Stimulated activated CD4-positive, alpha-beta T cell treated with anti-CD3 and anti-CD28 coated beads, Interleukin-4, amount 100 ng/mL, for 4 hours (primary cell): ENCODE measurements at places on chromosomes 4 and X.

DNA sequence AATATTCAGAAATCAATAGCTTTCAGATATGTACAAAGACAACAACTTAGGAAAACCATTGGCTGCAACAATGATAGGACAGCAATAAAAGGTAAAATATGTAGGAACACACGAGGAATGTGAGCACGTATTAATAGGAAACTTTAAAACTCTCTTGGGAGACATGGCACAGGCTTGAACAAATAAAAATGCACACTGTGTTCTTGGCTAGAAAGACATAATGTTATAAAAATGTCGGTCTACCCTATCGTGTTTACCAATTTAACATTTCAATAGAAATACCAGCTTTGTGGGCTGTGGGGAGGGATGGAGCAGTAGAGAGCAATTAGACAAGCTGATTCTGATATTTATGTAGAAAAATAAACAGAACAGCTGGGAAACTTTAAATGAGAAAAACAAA is 69.0 kb upstream of the FAM9B start:
- no peak for DNase-seq

GRCh38 chr4:85474356-85474755 is 594 bp upstream of the ARHGAP24 start:
- no peak for DNase-seq

DNA sequence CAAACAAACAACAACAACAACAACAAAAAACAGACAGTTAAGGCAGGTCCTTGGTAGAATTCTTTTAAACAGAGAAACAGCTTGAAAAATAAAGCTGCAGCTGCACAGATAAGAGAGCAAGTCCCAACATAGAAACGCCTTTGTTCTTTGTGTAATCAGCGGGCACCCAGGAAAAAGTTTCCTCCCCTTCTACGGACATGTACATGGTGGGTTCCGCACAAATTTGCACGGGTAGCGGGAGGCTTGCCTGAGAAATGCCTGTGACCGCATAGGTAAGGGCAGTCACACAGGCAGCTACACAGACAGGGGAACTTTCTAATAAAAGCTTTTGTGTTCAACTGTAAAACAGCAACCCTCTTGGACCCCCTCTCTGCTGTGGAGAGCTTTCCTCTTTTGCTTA is 25.7 kb upstream of the CT47A1 start:
- no peak for DNase-seq

- DNase-seq = no peak
Measured at GRCh38 chr4:95232358-95233156, 316.2 kb downstream of the UNC5C start.

DNA sequence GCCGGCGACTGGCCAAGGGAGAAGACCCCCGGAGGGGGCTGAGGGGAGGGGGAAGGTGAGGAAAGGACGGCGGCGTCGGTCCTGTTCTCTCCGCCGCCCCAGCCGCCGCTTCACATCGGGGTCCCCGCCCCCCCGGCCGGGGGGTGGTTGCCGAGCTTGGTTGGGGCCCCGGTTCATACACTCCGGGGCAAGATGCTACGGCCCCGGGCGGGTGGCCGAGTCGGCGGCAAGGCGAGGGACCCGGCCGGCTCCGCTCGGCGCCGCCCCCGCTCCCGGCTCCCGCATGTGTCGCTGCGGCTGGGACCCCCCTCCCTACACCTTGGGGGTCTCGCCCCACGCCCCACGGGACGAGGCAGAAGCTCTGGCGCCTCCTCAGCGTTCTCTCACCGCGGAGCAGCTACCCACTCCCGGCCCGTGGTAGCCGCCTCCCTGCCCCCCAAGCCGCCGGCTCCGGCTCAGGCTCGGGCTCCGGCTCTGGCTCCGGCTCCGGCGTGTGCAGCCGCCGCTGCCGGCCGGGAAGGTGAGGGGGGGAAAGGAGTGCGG is 461 bp downstream of the FBXW7 start:
- DNase-seq = peak; percentile 24

GRCh38 chrX:53768451-53768850 is 81.9 kb upstream of the HUWE1 start:
- no peak for DNase-seq

- DNase-seq = no peak
Measured at GRCh38 chrX:93985344-93986307, 311.6 kb downstream of the FAM133A start.

DNA sequence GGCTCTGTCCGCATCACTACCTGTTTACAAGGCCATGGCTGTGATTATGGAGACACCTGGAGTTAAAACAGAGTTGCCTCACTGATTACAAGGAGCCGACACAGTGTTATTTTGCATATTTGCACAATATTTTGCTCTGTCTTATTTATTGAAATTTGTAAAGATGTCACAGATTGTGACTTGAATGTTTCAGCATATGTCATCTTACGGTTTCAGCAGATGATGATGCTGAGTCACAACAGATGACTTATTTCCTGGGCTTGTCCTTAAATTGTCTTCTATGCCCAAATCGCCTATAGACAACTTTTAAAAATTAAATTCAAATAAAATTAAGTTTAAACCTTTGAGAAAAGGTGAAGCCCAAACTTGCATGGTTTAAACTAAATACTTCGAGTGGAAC is 87.1 kb upstream of the INPP4B start:
- no peak for DNase-seq

- no peak for DNase-seq
Measured at GRCh38 chrX:100625985-100626491, 10.6 kb downstream of the TSPAN6 start.

GRCh38 chr4:42641656-42642055 is 15.2 kb downstream of the ATP8A1 start:
- DNase-seq = no peak

DNA sequence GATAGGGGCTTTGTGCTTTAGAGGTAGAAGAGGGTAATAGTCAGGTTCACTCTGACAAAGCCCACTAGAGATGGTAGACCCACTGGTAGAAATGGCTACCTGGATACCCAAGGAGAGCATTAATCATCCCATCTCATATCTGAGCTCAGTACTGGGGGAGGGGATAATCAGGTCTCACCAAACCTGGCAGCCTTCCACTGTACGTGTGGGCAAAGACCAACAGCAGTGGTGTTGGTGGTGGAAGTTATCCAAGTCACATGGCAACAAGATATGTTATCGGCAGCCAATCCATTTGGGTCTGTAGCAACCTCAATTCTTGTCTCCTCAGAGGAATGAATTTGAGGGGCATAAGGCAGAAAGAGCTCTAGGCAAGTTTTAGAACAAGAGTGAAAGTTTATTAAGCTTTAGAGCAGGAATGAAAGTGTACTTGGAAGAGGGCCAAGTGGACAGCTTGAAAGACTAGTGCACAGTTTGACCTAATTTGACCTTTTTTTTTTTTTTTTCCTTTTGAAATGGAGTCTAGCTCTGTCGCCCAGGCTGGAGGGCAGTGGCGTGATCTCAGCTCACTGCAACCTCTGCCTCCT is 67.0 kb upstream of the CXCL13 start:
- DNase-seq = no peak

DNA sequence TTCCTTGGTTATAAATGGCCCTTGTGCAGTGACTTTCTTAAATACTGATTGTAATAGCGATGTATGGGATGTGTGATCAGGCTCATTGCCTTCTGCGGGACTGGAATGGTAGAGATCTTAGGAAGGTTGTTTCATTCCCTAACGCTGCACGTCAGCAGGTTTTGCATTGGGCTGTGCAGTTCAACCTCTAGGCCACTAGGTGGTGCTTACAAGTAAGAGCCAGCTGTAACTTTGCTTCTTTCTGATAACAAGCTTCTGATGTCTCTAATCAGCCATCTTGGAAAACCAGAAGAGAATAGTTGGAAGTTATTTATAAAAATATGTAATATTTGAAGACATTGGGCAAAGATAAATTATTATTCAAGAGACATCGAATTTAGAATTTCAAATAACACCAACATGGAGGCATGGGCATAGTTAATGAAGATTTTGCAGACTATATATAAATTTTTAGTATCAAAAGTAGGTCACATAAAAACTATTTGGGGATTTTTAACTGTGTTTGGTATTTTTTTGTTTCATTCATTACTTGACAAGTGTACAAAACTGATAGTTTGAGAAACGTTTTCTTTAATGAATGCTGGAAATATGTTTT is 339.7 kb upstream of the PCDH7 start:
- DNase-seq = no peak

GRCh38 chr4:88693792-88694191 is 3.8 kb downstream of the NAP1L5 start:
- DNase-seq = no peak

GRCh38 chr4:140212646-140213045 is 58.7 kb upstream of the MAML3 start:
- no peak for DNase-seq

- no peak for DNase-seq
Measured at GRCh38 chr4:6041800-6042199, 23.6 kb upstream of the C4orf50 start.

GRCh38 chrX:65668377-65669310 is 1.2 kb downstream of the MSN start:
- peak; percentile 39 for DNase-seq

- no peak for DNase-seq
Measured at GRCh38 chr4:183157215-183157614, 58.2 kb downstream of the WWC2 start.

DNA sequence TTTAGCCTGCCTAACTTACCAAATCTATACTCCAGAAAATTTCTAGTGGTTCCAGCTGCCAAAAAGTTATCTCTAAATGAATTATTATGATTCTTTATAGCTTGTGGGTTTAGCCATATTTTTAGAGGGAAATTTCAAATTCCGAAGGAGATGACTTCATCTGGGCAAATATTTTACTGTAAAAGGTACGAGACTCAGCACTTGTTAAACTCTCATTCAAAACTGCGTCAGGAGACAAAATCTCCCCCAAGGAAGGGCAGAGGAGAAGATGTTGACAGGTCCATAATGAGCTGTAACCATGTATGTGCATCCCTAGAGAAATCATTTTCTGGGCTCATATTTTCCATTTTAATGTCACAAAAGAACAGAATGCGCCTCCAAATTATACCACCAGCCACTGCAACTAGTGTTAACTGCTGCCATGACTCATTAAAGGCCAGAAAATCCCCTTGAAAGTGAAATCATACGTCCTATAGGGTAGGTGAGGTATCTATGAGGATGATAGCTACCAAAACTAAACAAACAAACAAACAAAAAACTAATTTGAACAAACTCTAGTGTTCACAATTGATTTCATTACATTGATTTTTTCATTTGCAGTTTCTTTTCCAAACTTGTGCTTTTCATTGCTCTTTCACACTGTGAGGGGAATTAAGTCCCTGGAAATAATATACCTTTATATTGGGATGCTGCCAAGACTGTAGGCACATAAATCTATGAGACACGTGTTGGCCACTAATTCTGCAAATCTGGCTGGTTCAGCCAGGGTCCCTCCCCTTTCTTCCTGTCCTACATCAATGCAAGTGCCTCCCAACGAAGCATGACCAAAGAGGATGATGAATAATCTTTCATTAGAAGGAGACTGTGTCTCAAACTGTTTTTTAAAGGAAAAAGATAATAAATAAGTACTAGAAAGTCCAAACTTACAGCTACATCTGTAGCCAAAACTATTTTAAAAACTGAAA is 85.8 kb downstream of the ARHGAP6 start:
- no peak for DNase-seq

- DNase-seq = peak; percentile 25
Measured at GRCh38 chr4:147590249-147590920, 26.8 kb upstream of the TMEM184C start.

DNA sequence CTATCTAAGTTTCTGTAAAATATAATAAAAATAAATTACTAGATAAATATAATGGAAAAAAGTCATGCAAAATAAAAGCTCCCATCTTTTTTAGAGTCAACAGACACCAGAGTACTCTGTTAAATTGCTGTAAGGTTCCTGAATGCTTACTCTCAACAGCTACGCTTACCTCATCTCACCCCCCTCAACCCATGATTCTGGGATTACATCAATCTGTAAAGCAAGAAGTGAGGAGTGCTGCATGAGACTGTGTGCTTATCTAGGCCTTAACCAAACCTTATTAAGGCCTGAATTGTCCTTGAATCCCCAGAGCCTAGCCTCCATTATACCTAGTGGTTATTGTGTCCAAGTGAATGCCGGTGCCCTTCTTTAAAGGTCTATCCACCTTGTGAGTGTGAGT is 735.8 kb downstream of the RPA4 start:
- DNase-seq = no peak

DNA sequence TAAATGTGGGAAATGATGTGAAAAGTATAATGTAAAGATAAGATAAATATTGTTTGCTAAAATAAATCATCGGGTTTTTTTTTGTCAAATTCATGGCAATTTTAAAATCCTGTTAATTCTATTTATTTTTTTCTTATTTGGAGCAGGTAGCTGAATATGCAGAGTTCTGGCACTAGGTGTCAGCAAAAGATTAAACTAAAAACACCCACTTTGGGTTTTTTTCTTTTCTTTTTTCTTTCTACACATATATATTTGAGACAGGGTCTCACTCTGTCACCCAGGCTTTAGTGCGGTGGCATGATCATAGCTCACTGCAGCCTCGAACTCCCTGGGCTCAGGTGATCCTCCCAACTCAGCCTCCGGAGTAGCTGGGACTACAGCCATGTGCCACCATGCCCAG is 6.9 kb upstream of the RAP2C start:
- DNase-seq = no peak

- DNase-seq = no peak
Measured at GRCh38 chr4:89142691-89143669, 31.6 kb downstream of the TIGD2 start.

DNA sequence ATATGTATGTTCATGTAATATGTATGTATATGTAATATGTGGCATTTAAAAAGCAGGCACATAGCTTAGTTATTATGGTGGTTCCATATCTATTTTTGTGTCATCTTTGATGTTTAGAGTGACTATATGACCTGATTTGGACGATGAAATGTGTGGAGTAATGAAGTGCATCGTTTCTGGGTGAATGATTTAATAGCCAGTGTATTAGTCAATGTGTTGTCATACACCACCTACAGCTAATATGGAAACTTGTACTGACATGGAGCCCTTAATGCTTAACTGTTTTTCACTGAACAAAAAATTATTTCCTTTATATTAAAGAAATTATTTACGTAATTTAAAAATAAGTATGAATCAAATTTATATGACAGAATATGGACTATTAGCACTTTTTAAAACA is 292.3 kb upstream of the FSTL5 start:
- no peak for DNase-seq

DNA sequence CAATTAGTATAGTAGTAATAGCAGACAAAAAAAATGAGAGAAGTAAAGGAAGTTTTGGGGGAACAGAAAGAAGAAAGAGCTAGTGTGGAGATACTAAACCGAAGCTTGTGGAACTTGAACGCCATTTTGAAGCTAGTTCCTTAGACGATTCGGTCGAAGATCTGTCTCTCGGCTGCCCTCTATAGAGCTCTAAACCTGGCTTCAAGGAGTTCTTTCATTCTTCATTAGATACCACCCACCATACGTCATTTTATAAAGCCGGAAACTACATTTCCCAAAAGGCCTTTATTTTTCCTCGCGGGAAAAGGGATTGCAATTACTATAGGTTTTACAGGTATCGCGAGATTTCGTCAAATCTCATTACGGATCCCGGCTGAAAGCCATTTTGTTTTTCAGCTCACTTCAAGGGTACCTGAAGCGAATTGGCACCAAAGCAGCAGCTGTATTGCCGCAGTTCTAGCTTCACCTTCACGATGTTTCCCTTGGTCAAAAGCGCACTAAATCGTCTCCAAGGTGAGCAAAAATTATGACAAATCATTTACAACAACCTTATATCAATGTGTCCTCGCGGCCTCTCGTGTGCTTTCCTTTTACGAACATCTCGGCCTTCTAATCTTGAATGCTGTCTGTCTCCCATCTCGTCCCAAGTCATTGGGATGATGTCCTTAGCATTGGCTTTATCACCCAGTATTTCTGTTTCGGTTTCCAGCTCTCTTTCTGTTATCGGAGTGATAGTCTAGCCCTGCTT is at the start of gene COX7B:
TSS of gene COX7B (plus strand) at position 388 of the 748 bp plus-strand sequence. CDS start at position 474, 86 bp downstream.
- DNase-seq = peak; percentile 20

- no peak for DNase-seq
Measured at GRCh38 chr4:102338405-102338804, 6.9 kb downstream of the SLC39A8 start.
